ENCODE measurements at places on chromosomes 16 and 17.

GRCh38 chr17:15919466-15919865 lies 25.5 kb upstream of the ADORA2B start:
- no peak for DNase-seq

- no peak for DNase-seq
Measured at GRCh38 chr16:9296271-9296590, 204.8 kb downstream of the HAPSTR1 start.

DNA sequence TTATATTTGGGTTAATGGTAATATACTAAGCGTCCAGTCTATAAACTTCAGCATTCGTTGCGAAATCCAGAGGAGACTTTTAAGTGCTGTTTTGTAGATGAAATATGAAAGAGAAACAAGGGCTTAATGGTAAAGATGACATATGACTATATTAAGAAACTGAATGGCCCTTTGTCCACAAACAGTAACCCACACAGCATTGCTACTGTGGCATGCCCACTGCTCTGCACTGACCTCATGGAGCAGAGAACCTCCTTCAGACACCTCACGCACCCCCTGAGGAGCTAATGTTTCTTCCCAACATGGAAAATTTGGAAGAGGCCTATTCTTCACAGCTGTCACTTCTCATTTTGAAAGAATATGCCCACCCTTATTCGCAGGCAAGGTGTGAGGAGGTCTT lies 26.7 kb downstream of the ASPA start:
- no peak for DNase-seq

- peak; percentile 39 for DNase-seq
Measured at GRCh38 chr16:80518436-80518835, 22.4 kb upstream of the DYNLRB2 start.

- no peak for DNase-seq
Measured at GRCh38 chr16:78823027-78823426, 723.6 kb downstream of the WWOX start.

DNA sequence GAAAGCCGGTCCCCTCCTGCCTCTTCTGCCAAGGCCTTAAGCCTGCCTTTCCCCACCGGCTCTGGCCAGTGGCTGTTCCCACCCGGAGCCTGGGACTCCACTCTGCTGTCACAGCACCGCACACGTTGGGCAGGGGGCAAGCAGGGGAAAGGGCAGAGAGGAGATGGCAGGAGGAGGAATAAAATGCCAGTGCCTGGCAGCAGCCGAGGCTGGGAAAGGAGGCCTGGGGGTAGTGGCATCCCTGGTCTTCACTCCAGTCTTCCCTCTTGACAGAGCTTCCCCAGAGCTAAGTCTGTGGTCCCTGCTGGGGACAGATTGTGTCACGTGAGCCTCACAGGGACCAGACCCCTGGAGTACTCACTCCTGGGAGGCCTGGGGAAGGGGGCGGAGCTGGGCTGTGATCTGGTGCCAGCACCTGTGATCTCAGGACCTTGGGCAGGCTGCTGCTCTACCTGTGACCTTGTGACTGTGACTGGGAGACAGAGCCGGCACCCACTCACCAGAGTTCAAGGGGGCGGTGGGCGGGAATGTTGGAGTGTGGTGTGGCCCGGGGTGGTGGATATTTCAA lies 97.2 kb upstream of the GSE1 start:
- DNase-seq = no peak

DNA sequence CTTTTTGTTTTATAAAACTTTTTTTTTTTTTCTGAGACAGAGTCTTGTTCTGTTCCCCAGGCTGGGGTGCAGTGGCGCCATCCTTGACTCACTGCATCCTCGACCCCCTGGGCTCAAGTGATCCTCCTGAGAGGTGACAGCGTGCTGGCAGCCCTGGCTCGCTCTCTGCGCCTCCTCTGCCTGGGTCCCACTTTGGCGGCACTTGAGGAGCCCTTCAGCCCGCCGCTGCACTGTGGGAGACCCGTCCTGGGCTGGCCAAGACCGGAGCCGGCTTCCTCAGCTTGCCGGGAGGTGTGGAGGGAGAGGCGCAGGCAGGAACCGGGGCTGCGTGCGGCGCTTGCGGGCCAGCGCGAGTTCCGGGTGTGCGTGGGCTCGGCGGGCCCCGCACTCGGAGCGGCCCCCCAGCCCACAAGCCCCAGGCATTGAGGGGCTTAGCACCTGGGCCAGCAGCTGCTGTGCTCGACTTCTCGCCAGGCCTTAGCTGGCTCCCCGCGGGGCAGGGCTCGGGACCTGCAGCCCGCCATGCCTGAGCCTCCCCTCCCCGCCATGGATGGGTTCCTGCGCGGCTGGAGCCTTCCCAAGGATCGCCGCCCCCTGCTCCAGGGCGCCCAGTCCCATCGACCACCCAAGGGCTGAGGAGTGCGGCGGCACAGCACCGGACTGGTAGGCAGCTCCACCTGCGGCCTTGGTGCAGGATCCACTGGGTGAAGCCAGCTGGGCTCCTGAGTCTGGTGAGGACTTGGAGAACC lies 49.6 kb upstream of the HELZ start:
- no peak for DNase-seq

All from memory B cell (primary cell).